ENCODE measurements at places on chromosomes 7 and 10. TPM values are rescaled to one million over a fixed set of nuclear protein-coding genes. Genes with fewer than 3 reads are reported as not detected.

Gene SSC4D
- 0.33 TPM for total RNA-seq

Gene IFT22
- 19.8 TPM for total RNA-seq

Gene LLCFC1
- total RNA-seq = not detected

Gene ZDHHC16
- 33.4 TPM for total RNA-seq

Gene LMTK2
- total RNA-seq = 6.9 TPM

Gene RADIL
- 0.33 TPM for total RNA-seq

Gene PTPRN2
- total RNA-seq = 0.77 TPM

Gene CDC14C
- 0.17 TPM for total RNA-seq

Gene ZNF853
- total RNA-seq = 0.66 TPM

Gene NEUROD6
- not detected for total RNA-seq

Gene ZNF316
- 13.0 TPM for total RNA-seq

Gene TAS2R5
- total RNA-seq = 1.0 TPM

Gene CCDC7
- 18.0 TPM for total RNA-seq

Gene GIMAP8
- under 0.01 TPM for total RNA-seq

Gene FXYD4
- total RNA-seq = not detected

Gene SMO
- total RNA-seq = 12.6 TPM

Gene ARHGEF5
- total RNA-seq = 3.9 TPM

Gene FRMD4A
- total RNA-seq = 26.9 TPM

Gene KIF20B
- 9.2 TPM for total RNA-seq

Gene PIK3AP1
- total RNA-seq = 0.17 TPM

Gene TUBB8
- total RNA-seq = not detected

Gene GHRHR
- total RNA-seq = not detected

Gene CFTR
- under 0.01 TPM for total RNA-seq

Gene GPR26
- total RNA-seq = not detected

Gene TMEM184A
- under 0.01 TPM for total RNA-seq

Gene GPAM
- total RNA-seq = 19.3 TPM

Gene RBM33
- total RNA-seq = 18.7 TPM

Gene GIMAP1
- total RNA-seq = under 0.01 TPM

Gene ETV1
- total RNA-seq = 26.4 TPM

Gene C10orf105
- under 0.01 TPM for total RNA-seq

Gene EVX1
- not detected for total RNA-seq

Gene PLXNA4
- 1.2 TPM for total RNA-seq

Gene EPO
- not detected for total RNA-seq

Gene HOXA2
- 1.0 TPM for total RNA-seq

Gene LRRD1
- total RNA-seq = 0.17 TPM

Gene DCLRE1C
- total RNA-seq = 13.4 TPM

Gene WBP1L
- total RNA-seq = 28.8 TPM

Gene SLC26A5
- not detected for total RNA-seq

Gene TSPAN13
- 2.8 TPM for total RNA-seq

Gene SUN3
- total RNA-seq = not detected

Gene LMBR1
- 41.6 TPM for total RNA-seq

Gene SLC16A9
- total RNA-seq = 0.26 TPM

Gene ELFN1
- 0.51 TPM for total RNA-seq

Gene NPFFR1
- not detected for total RNA-seq

Gene ABCF2
- 46.4 TPM for total RNA-seq

Gene CHAT
- total RNA-seq = not detected

Gene CLDN4
- total RNA-seq = 0.26 TPM

Gene ITIH2
- not detected for total RNA-seq

Gene SRRM3
- total RNA-seq = 1.0 TPM

Gene CLCN1
- total RNA-seq = under 0.01 TPM

Gene SH2B2
- total RNA-seq = 2.0 TPM

Gene SAP25
- not detected for total RNA-seq

Gene ERV3-1
- 8.8 TPM for total RNA-seq

Gene TMEM243
- total RNA-seq = 25.6 TPM

Gene CFAP70
- 1.3 TPM for total RNA-seq

Gene SEMA3D
- 12.1 TPM for total RNA-seq
